ENCODE measurements at places on chromosomes 13 and 19.

DNA sequence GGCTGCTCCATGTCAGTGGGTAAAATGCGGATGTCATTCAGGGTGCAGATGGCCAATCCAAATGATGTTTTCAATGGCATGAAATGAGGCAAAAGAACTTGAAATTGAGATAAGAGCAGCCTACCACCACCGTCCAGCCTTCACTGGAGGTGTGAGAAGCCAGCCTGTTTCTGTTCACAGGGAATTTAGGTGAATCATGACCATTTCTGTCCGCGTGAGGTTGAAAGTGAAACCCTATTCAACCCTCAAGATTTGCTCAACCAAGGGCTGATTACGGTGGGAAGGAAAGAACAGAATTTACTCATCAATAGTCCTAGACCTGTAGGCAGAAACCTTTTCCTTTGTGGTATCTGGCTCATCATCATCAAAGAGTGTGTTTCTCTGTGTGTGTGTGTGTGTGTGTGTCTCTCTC lies 370.7 kb downstream of the COG6 start:
- no peak for DNase-seq

DNA sequence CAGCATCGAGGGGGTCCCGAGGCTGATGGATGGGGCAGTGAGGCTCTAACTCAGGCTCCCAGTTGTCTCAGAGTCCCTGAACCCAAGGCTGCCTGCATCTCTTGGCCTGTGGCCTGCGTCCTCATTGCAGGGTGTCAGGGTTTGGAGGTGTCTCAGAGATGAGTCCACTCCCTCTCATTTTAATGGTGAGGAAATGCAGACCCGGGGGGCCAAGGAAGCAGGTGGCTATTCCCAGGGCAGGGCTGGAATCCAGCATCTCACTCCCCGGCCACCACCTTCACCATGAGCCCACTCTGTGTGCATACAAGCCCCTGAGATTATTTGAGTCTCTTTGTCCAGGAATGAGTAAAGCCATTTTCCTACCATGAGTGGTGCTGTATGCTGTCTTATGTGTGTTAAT lies 21.4 kb downstream of the TEX29 start:
- no peak for DNase-seq

- no peak for DNase-seq
These were observed 8.1 kb downstream of the MRPS31 start for GRCh38 chr13:40762849-40763248.

DNA sequence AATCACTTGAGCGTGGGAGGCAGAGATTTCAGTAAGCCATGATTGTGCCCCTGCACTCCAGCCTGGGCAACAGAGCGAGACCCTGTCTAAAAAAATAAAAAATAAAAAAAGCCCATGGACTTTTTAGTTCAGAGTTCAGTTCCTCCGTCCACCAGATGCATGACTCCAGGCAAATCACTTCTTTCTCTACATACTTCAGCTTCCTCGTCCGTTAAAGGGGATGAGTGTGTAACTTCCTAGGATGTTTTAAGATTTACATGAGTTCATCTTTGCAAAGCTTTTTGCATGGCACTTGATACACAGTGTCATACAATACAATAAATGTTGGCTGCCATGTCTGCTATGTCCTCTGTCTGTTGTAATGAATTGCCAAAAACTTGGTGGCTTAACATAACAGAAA lies 10.0 kb upstream of the FFAR2 start:
- DNase-seq: no peak

GRCh38 chr19:41799444-41800000 lies 3.1 kb downstream of the CEACAM3 start:
- no peak for DNase-seq

GRCh38 chr19:4983346-4984105 lies 14.6 kb downstream of the KDM4B start:
- no peak for DNase-seq

- no peak for DNase-seq
These were observed 196.5 kb downstream of the TEX29 start for GRCh38 chr13:111516712-111517640.

- no peak for DNase-seq
These were observed 21.7 kb upstream of the ZNF429 start for GRCh38 chr19:21483589-21484170.

GRCh38 chr19:10818301-10819123 lies 17.5 kb downstream of the TMED1 start:
- DNase-seq: no peak

DNA sequence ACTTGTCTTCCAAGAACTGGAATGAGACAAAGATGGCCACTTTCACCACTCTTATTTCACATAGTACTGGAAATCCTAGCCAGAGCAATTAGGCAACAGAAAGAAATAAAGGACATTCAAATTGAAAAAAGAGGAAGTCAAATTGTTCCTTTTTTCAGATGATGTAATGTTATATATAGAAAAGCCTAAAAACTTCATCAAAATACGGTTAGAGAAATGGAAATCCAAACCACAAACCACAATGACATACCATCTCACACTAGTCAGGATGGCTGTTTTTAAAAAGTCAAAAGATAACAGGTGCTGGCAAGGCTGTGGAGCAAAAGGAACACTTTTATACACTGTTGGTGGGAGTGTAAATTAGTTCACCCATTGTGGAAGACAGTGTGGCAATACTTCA lies 113.3 kb upstream of the SPRY2 start:
- DNase-seq: no peak

GRCh38 chr19:41449865-41450178 lies 6.9 kb downstream of the ERICH4 start:
- DNase-seq: no peak

- DNase-seq: no peak
These were observed 68.3 kb upstream of the DACH1 start for GRCh38 chr13:71935166-71935840.

- peak; percentile 27 for DNase-seq
These were observed 4.3 kb downstream of the RUVBL2 start for GRCh38 chr19:48997972-48998371.

- DNase-seq: peak; percentile 36
These were observed 140.9 kb downstream of the ZNF536 start for GRCh38 chr19:30513082-30513411.

DNA sequence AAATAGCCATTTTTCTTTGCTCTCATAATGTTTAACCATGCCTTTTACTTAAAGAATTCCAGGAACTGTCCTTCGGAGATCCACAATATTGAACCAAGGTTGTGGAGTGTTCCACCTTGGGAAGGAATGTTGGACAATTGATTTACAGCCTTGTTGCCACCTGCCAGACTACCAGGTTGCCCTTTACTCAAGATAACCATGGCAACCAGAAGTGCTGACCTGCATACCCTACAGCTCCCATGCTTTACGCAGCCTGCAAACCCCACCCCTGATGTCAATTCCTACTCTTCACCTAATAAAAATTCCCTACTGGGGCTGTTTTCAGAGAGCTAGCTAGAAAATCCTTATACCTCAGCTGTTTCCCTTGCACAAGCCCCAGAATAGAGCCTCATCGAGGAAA lies 151.0 kb upstream of the RXFP2 start:
- DNase-seq: no peak

DNA sequence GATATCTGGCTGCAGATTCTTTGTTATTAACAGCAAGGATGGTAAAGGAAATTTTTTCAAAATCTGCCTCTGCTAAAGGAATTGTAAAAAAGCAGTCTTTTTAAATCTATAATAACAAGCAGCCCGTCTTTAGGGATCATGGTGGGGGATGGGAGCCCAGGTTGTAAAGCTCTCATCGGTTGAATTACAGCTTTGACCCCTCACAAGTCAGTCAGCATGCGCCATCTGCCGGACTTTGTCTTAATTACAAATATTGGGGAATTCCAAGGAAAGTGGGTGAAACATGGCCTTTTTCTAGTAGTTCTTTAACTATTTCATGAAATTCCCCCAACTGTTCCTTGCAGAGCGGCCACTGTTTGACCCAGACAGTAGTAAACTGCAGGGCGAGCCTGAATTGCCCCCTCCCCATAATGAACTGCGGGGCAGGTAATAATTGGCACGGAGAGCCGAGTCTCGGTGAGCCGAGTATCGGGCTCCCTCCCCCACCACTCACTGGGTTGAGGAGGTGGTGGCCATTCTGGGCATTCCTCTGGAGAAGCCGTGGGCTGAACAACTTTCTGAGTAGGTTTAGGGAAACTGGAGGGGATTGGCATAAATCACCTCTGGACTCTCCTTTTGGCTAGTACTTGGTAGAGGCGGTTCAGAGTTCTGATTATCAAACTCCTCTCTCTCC lies 11.6 kb downstream of the ZNF578 start:
- no peak for DNase-seq

DNA sequence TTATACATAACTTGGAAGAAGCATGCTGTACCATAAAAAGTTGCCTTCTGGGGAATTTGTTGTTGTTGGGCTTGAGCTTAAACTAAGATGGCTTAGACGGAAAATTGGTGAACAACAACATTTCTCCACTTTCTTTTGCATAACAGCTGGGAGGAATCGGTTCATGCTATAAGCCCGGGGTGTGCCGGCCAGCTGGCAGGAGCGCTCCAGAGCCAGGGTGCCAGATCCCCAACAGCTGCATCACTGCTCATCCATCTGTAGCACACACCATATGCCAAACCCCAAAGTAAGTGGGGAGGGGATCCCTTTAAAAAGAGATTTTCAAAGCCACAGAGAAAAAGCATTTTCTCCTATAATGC lies 419.5 kb upstream of the ARGLU1 start:
- no peak for DNase-seq

GRCh38 chr13:41928323-41928722 lies 32.6 kb downstream of the VWA8 start:
- DNase-seq: no peak

DNA sequence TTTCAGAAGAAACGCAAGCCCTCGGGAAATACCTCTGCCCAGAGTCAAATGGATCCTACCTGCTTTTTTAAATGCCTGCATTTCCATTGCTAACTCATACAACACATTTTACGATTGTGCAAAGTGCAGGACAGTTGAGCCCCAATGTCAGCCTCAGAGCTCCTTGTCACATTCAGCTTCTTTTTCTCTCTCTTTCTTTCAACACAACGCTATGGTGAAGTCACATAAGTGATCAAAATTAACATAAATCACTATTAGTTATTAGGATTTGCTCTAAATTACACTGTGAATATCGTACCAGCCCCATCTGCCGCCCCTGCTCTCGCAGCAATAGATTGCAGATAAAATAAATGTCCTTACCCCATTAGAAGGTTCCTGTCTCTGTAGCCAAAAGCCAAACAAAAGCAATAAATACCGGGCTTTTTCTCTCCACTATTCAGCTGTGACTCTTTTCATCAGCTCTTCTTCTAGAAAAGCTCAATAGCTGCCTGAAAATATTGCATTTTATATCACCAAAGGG lies 8.8 kb downstream of the POU4F1 start:
- no peak for DNase-seq

DNA sequence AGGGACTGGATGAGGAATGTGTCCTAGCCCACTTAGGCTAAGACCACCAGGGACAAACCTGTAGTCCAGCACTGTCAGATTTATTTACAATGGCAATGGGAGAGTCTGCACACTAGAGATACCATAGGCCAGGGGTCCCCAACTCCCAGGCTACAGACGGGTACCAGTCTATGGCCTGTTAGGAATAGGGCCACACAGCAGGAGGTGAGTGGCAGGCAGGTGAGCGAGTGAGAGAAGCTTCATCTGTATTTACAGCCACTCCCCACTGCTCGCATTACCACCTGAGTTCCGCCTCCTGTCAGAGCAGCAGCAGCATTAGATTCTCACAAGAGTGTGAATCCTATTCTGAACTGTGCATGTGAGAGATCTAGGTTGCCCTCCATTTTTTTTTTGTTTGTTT lies 2.4 kb downstream of the THAP8 start:
- DNase-seq: no peak

GRCh38 chr13:44401577-44401976 lies 28.0 kb downstream of the SERP2 start:
- DNase-seq: no peak

DNA sequence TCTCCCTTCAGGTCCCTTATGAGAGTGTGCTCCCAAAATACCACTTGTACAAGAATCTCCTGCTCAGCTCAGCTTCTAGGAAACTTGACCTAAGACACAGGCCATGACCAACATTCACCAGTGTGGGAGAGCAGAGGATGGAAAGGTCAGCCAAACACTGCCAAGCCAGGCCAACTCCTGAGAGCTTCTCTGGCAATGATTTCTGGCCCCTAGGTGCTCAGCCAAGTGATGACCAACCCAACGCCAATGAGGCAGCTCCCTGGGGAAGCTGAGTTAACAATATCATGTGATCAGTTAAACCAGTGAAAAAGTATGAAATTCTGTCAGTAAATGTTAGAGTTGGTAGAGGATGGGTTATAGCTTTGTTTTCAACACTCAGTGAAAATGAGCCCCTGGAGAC lies 49.1 kb upstream of the FLT1 start:
- DNase-seq: no peak

- DNase-seq: no peak
These were observed 949 bp downstream of the RAB3A start for GRCh38 chr19:18202778-18203407.

- DNase-seq: no peak
These were observed 103.2 kb upstream of the VSTM2B start for GRCh38 chr19:29422486-29423085.

DNA sequence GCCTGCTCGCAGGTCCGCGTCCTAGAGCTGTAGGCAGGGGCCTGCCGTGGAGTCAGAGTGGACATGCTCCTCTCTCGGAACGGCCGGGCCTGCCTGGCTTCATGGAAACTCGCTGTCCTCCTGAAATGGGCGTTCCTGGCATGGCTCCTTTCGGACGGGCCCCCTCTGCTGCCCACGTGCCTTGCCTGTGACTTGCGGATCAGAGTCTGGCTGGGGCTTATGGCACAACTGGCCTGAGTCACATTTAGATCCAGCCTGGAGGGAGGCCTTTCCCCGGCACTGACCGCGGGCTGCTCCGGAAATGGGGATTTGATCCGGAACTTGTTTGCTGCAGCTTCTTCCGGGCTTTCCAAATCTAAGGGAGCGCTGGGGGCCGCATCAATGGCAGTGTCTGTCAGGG lies 28.1 kb downstream of the THSD1 start:
- DNase-seq: no peak

DNA sequence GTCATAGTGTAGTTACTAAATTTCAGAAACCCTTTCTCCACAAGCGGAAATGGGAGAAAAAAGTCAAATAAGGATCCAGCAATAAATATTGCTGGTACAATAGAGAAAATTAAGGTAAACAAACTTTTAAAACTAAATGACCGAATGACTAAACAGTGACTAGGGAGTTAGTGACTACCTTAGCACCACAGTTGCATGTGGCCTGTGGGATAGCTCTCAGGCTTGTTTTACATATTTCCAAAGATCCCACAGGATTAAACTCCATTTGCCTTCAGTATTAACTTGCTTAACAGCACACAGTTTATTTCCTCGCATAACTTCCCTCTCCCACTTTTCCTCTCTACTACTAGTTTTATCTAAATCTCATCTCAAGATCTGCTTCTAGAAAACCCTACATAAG lies 824.3 kb upstream of the KLHL1 start:
- DNase-seq: no peak

DNA sequence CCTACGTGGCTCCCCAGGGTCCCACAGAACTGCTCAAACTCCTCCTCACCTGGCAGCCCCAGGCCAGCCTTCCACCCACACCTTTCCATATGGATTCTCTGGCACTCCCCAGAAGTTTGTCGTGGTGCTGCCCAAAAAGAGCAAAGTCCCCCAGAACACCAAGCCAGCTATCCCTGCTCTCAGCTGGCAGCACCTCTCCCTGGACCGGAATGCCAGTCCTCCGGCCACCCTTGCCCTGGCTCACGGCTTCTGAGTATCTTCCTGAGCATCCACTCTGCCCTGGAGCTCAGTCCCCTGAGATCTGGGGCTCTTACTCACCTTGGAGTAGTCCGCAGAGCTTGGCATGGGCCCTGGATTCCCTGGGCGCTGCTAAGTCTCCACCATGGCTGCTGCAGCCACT lies 166.5 kb upstream of the ZNF507 start:
- DNase-seq: no peak

GRCh38 chr13:92317066-92317465 lies 909.5 kb upstream of the GPC6 start:
- no peak for DNase-seq

GRCh38 chr13:24694907-24695306 lies 14.7 kb downstream of the ATP12A start:
- DNase-seq: no peak
